ENCODE measurements at places on chromosomes 2 and 18.
A peak's percentile ranks its signal among the peaks of the same experiment; 100 is the strongest.

DNA sequence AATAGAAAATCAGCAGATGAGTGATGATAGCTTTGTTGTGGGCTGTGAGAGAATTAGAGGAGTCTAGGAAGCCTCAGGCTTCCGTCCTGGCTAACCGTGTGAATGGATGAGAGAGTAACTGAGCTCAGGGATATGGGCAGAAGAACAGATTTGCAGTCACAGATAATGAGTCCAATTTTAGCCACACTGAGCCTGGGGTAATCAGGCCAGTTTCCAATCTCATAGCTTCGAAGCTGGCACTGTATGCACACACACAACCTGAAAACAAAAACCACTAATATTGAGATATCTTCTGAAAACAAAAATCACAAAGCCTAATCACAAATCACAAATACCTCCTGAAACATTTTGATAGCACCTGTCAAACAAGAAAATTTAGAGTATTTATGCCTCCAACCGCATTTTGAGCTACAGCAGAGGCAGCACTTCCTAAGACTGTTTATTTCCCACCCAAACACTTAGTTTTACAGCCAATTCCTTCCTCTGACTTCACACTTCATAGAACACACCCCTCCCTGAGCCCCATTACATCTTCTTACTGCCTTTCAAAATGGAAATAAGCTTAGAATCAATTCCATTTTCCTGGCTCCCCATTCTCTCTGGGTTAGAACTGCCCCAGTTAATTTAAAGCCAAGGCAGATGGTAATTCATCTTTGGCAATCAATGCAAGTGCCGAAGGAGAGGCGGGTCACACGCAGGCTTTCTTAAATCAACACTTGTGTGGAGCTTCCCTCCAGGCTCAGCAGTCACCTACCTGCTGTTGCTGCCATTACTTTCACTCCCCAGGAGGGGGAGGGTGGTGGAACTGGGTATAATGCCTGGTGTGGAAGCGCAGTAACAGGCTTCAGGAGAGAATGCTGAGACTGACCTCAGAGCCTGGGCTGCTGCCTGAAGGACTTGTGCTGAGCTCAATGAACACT, 18.9 kb downstream of the TTR start:
- peak; percentile 7 for DNase-seq

- DNase-seq, result no peak
Observed at GRCh38 chr18:58298251-58299134, 254.5 kb downstream of the NEDD4L start.

GRCh38 chr2:46784278-46784677, 131.3 kb downstream of the MCFD2 start:
- DNase-seq, result no peak

DNA sequence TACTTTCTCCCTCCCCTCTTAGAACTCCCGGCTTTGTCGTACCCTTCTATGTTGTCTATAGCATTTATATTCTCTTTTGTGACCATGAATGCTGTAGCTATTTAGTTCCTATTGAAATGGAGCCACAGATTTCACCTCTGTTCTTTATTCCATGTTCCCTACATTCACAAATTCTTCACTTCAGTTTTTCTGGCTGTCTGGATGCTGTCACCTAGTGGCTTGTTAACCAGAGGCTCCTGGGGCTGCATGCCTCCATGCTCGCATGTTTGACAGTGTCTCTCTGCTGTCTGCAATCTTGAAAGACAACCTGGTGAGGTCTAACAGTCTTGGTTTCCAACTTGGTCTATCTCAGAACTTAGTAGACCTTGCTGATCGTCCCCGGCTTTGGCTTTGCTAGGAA, 48.2 kb downstream of the CFAP221 start:
- no peak for DNase-seq

DNA sequence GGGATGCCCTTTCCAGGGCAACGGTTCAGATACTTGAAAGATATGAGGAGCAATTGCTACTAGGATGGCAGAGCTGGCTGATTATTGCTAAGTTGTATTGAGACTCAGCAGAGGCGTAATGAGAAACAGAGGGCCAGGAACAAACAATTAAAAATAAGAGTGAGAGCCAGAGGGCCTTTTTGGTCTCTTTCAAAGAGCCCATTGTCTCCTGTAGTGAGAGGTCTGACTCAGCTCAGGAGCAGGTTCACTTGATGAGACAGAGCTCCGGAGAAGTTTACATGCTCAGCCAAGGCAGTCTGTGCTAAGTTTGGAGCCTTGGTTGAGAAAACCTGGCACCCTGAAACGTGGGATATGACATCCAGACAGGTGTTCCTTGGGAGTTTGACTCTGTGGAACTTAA, 303.9 kb upstream of the DLGAP1 start:
- DNase-seq, result no peak

DNA sequence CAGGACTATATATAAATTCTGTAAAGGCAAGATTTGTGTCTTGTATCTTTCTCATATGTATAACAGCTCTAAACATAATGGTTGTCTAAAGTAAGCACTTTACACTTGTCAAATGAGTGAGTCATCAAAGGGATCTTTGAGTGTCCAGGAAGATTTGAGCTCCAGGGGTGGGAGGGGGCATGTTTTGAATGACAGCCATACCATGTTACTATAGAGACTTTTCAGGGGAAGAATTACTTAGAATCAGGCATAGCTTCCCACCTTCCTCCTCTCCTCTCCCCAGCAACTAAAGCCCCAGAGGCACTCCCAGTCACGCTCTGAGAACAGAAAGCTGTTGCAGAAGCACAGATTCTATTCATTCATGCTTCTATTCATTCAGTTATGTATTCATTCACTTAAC, 65.8 kb upstream of the ALK start:
- no peak for DNase-seq

GRCh38 chr2:216838151-216838550, 21.7 kb downstream of the TNP1 start:
- DNase-seq, result no peak

DNA sequence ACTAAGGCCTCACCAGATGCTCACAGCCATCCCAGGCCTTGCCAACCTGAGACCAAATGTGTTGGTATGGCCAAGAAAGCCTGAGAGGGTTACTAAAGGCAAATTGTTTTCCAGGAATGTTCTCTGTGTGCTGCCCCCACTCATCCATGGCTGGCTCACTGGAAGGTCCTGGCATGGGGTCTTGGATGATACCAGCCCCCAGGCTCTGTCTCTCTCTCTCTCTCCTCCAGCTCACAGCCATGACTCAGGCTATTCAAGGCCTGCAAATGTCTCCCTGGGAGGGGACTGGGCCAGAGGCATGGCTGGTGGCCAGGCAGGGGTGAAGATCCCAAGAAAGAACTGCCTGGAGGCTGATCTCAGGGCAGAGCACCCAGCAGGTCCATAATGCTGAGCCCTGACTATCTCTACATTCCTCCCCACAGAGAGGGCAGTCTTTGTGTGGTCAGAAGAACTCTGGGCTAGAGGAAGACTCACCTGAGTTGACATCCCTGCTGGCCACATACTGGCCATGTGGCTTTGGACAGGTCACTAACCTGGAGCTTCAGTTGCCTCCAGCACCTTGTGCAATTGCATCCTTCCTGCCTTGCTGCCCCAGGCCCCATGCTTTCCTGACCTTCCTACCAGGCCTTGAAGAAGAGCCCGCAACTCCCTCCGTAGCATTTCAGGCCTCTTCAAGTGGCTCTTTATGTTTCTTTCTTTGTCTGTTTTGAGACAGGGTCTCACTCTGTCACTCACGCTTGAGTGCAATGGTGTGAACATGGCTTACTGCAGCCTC, 150.4 kb downstream of the ZFP36L2 start:
- no peak for DNase-seq

DNA sequence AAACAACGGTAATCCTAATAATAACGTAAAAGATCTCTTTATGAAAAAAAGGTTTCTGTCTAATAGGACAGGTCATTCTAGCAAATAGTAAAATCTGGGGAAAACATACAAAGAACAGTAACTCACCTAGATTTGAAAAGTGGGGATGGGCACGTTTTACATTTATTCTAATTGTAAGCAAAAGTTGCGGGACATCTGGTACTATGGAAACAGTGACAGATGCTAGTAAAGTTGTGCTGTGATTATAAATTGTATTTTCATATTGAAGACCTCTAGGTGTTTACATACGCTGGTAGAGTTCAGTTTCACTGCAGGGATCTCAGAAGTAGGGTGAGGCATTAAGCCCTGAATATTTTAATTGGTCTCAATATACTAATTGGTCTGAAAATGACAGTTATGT, 422.5 kb downstream of the DPP10 start:
- no peak for DNase-seq

DNA sequence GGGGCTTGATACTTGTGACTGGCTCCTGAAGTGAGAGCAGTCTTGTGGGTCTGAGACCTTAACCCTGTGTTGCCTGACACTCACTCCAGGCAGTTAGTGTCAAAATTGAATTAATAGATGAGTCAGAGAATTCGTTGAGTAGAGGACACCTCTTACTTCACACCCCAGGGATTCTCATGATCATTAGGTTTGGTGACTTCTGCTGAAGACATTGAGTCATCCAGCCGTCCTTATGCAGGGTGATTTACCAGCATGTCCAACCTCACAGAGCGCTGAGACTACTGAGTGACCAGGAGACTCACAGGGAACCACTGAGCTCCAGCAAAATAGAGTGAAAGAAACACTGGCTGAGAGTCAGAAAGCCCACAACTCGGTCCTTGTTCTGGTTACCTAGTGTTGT, 36.0 kb upstream of the EVA1A start:
- DNase-seq, result no peak

- DNase-seq, result no peak
Observed at GRCh38 chr18:60391571-60392226, 19.1 kb upstream of the MC4R start.

GRCh38 chr2:127485694-127486071, 40.6 kb downstream of the IWS1 start:
- no peak for DNase-seq

DNA sequence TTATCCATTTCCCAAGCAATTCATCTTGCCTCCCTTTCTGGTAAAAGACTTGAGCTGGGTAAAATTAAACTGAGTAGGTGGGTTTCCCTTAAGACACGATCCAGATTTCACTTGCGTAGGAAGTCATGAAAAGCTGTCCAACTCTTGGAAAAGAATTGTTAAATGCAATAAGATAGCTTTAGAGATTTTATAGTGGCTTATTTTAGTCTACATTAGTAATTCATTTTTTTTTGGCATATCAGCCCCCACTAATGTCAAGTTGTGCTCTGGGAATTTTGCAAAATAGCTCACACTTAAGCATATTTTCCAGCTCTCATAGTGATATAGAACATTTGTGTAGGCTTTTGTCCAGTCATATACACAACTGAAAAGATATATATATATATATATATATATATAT, 344.7 kb upstream of the FIGN start:
- no peak for DNase-seq

DNA sequence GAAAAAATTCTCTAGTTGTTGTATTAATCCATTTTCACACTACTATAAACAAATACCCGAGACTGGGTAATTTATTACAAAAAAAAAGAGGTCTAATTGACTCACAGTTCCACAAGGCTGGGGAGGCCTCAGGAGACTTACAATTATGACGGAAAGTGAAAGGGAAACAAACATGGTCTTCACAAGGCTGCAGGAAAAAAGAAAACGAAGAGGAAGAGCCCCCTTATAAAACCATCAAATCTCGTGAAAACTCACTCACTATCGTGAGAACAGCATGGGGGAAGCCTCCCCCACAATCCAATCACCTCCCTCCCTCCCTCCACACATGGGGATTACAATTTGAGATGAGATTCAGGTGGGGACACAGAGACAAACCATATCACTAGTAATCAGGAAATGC, 61.7 kb upstream of the SPTBN1 start:
- DNase-seq, result no peak

DNA sequence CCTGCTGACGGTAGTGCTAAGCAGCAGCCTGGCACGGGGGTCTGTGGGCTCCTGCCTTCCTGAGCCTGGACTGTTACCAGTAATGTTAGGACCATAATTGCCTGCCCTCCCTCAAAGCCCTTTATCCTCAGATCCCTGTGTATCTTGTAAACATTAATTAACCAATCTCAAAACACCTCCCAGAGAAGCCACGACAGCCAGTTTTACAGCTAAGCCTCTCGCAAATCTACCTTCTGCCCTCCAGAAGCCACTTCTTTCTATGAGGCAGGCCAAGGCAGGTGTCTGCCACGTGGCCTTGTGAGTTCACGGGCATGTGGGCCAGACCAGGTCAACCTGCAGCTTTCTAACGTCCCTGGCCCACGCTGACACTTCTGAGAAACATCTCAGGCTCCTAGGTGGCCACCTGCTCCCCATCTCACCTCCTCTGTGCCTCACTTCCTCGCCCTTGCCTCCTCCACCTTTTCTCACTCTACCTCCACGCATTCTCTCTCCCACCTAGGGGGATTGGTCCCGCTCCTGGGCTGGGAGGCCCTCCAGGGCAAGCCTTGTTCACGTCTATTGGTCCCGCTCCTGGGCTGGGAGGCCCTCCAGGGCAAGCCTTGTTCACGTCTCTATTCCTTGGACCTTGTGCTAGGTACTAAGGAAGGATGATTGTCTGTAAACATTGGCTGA, 64.3 kb downstream of the EDAR start:
- no peak for DNase-seq

DNA sequence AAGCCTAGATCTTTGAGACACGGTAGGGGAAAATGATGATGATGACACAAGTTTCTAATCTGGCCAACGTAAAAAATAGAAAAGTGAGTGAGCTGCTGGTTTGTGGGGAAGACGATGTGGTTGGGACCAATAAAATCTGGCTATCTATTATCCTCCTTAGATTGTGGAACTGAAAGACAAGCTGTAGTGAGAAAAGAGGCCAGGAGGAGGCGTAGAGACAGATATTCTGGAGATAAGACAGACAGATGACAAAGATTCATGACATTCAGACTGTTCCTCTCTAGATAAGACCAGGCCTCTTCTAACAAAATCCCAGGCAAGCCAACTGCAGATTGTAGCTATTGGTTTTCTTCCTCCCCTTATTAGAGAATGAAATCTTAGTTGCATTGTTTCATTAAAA, 376.3 kb upstream of the UBE2E3 start:
- DNase-seq, result no peak

DNA sequence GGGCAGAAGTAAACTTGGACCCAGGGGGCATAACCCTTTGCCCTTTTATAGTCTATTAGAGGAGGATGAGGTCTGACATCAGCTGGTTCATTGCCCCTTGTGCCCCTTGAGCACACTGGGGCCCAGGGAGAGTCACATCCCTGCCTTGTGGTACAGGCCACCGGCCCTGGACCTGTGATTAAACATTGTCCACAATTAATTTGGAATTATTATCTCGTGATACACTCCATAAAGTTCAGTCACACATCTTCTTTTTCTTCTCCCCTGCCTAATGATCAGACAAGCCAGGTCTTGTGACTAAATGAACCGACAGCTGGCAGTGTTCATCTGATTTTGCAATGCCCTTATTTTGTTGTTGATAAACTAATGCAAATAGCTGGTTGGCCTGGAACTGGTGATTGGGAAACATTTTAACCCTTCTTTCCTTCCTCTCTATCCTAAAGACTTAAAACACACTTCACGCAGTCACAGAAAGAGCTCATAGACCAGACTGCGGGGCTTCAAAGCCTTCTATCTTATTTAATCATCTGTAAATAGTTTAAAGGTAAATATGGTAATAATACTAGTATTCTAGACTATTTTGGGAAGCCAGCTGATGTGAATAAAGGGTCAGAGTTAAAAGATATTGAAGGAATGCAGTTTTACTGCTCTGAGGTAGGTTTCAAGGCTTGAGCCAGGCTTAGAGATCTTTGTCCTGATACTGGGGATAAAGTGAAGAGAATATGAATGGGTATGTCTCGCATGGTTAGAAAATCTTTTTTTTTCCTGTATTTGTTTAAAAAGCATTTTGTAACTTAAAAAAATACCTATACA, 13.4 kb downstream of the IL1R1 start:
- DNase-seq, result no peak

Measured in DMS153 (cell line).